ENCODE measurements at places on chromosomes 13 and 19.

GRCh38 chr19:8085598-8086408, 33.2 kb downstream of the CCL25 start:
- DNase-seq: no peak

DNA sequence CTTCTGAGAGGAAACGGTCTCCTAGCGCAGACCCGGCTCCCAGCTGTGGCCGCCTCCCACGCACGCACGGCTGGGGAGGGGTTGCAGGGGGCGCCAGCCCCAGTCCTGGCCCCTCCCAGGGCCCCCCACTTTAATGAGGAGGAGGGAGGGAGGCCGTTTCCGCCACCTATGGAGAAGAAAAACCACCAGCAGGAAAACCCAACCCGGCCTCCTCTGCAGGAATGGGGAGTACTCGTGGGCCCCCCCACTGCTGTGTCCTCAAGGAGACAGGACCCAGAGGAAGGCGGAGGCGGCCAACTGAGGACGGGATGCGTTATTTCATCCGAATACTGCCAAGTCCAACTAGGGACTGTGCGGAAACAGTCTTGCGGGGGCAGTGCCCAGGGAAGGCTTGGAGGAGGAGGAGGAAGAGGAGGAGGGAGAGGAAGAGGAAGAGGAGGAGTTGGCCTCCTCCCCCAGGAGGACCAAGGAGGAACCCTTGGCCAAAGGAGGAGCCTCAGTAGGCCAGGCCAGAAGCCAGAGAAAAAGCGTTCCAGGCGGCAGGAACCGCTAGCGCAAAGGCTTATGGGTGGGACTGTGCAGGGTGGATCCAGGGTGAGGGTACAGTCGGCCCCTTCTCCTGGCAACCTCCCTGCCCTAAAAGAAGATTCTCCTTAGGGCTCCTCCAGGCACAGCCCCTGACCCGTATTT, 3.9 kb upstream of the SSBP4 start:
- DNase-seq: peak; percentile 78

DNA sequence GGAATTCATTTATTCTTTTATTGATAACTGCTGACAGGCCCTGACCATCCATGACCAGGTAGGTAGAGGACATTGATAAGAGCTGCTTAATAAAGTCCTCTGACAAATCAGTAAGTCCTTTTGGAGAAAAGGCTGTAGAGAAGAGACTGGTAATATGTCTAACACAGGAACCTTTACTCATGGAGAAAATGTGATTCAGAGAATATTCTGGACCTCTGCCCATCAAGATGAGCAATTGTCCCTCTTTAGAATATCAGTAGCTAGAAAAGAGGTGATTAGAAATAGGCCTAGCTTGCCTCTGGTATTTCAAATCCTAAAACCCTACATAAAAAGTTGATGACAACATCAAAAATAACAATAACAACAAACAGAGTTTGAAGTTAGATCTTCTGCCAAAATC, 642.3 kb downstream of the TBC1D4 start:
- DNase-seq: peak; percentile 50

GRCh38 chr19:27885359-27885758, 1327.6 kb downstream of the UQCRFS1 start:
- DNase-seq: no peak

GRCh38 chr13:88246239-88246638, 575.1 kb downstream of the SLITRK5 start:
- no peak for DNase-seq

DNA sequence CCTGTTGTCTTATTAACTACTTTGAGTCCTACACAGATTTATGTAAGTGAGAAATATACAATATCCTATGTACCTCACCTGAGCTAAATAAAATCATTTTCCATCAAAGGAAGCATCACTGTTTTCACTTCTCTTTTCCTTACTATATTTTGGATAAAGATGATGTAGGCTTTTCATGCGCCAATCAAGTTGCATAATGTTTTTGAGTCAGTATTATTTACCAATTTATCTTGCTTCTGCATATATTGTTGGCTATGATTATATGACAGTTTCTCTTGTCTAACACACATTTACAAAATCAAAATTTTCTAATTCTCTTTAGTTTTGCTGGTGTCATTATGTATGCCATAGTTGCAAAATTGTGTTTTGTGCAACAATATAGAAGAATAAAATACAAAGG, 67.9 kb upstream of the FRY start:
- DNase-seq: no peak

DNA sequence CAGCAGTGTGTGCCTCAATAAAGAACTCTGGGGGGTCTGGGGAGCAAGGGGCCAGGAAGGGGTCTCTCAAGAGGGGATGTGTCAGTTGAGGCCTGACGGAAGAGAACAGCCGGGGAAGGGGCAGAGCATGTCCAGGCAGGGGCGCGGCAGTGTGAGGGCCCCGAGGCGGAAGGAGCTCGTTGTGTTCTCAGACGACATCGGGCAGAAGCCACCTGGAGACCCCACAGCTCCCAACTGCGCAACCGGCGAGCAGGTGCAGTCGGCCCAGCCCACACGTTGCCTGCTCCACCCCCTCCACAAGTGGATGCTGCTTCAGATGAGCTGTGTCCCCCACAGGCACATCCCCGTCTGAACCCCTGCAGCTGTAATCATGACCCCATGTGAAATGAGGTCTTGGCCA, 4.9 kb downstream of the CACTIN start:
- DNase-seq: no peak

GRCh38 chr13:93653776-93654175, 427.2 kb downstream of the GPC6 start:
- no peak for DNase-seq

DNA sequence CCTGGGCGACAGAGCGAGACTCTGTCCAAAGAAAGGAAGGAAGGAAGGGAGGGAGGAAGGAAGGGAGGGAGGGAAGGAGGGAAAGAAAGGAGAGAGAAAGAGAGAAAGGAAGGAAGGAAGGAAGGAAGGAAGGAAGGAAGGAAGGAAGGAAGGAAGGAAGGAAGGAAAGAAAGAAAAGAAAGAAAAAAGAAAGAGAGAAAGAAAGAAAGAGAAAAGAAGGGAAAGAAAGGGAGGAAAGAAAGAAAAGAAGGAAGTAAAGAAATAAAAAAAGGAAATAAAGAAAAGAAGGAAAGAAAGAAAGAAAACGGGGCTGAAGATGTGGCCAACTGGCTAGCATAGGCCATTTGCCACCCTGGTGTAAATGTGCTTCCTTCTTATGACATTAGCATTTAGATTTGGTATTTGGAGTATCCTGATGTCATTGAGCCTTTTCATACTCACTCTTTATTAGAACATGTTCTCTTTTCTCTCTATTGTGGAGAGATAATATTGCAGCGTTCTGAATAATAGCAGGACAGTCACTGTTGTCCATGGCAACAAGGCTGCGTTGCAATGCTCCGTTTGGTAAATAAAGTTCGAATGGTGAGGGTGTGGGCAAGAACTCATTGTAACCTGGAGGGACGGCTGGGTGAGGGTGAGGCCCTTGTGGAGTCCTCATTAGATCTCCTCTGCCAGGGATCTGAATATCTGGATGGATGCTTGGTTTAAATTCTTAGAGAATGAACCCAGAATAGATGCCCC, 173.9 kb upstream of the UBL3 start:
- DNase-seq: no peak

DNA sequence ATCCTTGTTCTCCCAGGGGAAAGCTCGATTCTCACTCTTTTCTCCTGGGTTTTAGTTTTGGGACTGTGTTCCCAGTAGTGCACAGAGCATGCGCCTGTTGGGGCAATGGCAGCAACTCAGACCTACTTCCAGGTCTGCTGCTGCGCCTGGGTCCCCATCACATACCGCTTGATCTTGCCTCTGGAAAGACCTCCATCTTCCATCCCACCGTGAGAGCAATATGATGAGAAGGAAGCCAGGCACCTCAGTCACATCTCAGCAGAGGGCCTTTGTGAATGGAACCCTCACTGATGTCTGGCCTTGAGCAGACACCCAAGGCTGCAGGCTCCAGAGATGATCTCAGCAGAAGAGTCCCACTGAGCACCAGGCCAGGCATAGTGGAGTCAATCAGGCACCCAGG, 176.8 kb upstream of the ZNF507 start:
- DNase-seq: no peak

- DNase-seq: no peak
These were observed 49.8 kb downstream of the ATP8A2 start for GRCh38 chr13:25421612-25422011.

DNA sequence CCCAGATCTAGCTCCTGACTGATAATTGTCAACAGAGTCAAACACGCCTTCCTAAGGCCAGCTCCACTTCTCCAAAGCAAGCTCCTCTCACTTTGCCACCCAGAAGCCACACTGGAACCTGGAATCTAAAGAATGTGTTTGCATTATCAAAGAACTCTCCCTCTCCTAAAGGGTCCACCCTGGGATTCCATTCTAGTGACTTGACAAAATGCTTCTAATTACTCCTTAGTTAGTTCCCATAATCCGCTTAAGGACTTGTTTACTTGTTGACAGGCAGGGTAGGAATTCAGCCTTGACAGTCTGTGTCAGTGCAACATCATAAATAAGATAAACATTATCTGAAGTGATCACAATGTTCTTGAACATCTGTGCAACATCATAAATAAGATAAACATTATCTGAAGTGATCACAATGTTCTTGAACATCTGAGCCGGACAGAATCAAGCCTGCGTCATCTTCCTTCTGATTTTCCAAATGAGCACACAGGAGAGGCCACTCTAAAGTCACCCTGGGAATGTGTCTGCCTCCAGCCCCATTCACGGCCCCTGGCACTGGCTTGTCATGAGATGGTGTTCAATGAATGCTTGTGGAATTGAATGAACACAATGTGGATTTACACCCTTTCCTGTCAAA, 512.1 kb downstream of the IRS2 start:
- DNase-seq: peak; percentile 90

DNA sequence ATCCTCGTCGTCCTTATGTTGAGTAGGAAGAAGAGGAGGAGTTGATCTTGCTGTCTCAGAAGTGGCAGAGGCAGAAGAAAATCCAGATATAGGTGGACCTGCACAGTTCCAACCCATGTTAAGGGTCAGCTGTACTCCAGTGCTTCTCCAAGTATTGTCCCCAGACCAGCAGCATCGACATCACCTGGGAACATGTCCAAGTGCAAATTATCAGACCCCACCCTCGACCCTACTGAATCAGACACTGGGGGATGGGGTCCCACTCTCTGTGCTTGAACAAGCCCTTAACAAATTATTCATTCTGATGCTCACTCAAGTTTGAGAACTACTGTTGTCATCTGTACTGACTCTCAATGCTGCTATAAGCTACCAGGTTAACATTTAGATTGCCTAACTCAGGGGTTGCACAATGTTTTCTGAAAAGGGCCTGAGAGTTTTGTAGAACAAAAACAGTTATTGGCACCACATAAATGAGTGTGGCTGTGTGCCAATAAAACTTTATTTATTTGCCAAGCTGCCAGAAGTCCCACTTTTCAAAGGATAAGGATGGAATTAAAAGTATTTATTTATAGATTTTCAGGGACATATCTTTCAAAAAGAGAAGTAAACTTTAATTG, 226.7 kb upstream of the IPO5 start:
- no peak for DNase-seq

DNA sequence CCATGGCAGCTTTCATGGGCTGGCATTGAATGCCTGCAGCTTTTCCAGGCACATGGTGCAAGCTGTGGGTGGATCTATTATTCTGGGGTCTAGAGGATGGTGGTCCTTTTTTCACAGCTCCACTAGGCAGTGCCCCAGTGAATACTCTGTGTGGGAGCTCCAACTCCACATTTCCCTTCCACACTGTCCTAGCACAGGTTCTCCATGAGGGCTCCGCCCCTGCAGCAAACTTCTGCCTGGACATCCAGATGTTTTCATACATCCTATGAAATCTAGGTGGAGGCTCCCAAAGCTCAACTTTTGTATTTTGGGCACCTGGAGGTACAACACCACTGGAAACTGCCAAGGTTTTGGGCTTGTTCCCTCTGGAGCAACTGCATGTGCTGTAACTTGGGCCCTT, 450.6 kb downstream of the LMO7 start:
- no peak for DNase-seq

- DNase-seq: no peak
These were observed 34.7 kb downstream of the PHF11 start for GRCh38 chr13:49530457-49530856.

- no peak for DNase-seq
These were observed 126.9 kb downstream of the STK24 start for GRCh38 chr13:98450026-98450425.

GRCh38 chr13:73924607-73925006, 209.6 kb downstream of the KLF12 start:
- no peak for DNase-seq

DNA sequence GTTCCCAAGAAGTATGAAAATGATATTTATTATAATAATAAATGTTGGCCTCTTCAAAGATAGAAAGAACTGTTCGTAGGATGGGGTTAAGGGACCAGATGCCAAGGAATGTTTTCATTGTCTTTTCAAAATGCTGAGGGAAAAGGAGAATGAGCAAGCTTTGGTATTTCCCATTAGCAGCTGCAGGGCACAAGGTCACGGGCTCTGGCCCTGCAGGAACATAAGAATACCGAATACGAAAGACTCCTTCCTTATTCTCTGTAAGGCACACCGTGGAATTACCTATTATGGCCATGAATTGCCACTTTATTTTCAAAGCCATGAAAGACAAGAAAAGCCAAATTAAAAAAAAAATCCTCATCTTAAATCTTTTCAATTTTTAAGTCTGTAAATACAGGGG, 49.6 kb upstream of the OLFM4 start:
- no peak for DNase-seq

GRCh38 chr13:43432958-43433357, 353.8 kb downstream of the ENOX1 start:
- DNase-seq: no peak

DNA sequence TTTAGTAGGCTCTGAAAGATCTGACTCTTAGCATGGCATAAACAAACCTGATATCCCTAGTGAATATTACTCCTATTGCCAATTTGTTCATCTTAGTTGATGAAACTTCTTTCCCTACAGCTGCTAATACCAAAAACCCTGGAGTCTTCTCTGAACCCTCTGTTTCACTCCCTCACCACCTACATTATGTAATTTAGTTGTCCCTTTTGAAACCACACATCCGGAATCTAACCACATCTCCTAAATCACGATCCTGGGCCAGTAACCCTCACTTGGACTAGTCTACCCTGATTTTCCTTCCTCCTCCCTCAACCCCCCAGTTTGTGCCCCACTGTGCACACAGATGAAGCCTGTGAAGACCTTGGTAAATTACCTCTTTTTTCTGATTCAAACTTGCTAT, 1.2 kb downstream of the ZNF256 start:
- no peak for DNase-seq

- DNase-seq: no peak
These were observed 1462.4 kb downstream of the UQCRFS1 start for GRCh38 chr19:27750391-27751043.

All from fibroblast of skin of back (primary cell).